Neural crest cell (in vitro differentiated cells): ENCODE measurements at places on chromosomes 4 and X. TPM values are rescaled to one million over a fixed set of nuclear protein-coding genes. Genes with fewer than 3 reads are reported as not detected.

DNA sequence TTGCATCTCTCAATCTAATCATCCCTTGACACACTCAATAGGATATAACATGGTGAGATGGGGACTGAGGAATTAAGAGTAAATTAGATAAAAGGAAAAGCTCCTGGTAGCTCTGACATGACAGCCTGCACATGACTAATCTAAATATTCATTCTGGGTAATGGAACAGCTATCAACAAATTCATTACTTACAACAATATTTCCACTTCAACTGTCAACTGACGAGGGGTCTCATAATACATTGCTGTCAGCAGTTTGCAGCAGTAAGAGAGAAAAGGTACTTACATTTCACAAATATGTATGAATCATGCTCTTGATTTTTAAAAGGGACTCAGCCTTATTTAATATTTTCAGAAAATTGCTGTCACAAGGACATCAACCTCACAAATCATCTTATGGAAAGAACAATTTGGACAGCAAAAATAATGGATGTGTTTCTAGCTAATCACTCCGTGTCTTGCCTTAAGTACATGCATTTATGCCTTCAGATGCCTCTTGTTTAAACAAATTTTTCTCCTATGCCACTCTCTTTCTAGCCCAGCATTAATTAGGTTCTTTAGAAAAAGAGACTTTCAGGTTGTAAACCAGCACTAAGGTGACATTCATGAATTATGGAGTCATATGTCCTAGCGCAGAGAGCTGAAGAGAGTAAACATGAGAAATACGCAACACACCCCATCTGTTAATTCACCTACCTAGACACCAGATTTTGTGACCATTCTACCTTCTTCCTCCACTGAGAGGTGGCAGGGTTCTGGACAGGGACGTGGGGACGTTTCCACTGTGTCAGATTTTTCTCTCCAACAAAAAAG lies 99.6 kb upstream of the TMEM150C start:
- DNase-seq, result no peak

DNA sequence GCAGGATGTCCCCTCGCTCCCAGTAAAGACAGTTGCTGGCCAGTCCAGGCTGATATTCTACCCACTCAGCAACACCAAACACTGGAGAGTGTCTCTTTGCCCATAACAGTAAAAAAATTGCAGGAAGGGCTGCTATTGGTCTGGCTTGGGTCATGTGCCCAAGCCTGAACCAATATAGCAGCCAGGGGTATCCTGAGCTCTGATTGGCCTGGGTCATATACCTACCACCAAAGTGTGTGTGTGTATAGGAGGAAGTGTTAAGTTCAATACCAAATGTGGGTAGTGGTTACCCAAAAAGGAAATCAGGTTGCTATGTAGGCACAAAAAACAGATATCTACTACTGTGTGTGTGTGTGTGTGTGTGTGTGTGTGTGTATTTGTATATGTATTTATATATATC lies 373.2 kb downstream of the BCOR start:
- no peak for DNase-seq

DNA sequence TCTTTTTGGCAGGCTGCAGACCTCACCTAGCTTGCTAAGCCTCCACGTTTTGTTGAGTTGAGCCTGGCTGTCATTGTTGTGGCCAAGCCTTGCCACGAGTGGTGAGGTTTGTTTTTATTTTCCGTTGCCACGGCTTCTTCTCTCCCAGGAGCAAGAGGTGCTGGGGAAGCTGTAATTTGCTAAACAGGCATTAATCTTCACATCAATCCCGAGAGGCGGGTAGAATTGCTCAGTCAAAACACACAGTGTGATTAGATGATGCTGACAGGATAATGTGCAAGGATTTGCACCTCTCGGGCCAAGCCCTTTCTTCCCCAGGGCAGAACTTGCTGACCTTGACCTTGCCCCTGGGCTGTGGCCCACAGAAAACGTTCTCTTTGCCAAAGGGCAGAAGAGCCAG lies 72.2 kb upstream of the ATP6AP2 start:
- DNase-seq, result no peak

GRCh38 chr4:171266671-171267070 lies 546.5 kb upstream of the GALNTL6 start:
- DNase-seq, result no peak

TMEM128 gene
- 26.7 and 28.4 TPM in 2 replicates for total RNA-seq

- DNase-seq, result no peak
Observed at GRCh38 chr4:70399319-70399718, 1.6 kb downstream of the OPRPN start.

GRCh38 chrX:77691916-77692315 lies 94.1 kb downstream of the ATRX start:
- no peak for DNase-seq

DNA sequence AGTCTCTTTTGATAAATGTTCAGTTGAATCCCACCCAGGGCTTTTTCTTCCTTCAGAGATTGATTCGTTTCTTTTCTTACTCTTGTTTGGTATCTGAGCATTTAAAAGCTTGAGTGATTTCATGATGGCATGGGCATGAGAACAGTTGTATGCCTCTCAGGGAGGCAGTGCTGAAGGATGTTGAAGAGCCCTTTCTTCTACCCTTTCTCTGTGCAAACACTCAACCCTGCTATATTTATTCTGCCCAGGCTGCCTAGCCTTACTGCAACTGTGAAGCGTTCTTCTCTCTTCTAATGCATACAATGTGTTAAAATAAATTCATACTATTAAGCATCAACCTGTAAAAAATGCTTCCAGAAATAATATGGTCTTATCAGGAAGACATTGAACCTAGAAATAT lies 367.6 kb upstream of the LCORL start:
- DNase-seq, result no peak

LGI2 gene
- 4.3 and 4.6 TPM in 2 replicates for total RNA-seq

- no peak for DNase-seq
Observed at GRCh38 chrX:153905481-153906095, 1.1 kb downstream of the AVPR2 start.

DNA sequence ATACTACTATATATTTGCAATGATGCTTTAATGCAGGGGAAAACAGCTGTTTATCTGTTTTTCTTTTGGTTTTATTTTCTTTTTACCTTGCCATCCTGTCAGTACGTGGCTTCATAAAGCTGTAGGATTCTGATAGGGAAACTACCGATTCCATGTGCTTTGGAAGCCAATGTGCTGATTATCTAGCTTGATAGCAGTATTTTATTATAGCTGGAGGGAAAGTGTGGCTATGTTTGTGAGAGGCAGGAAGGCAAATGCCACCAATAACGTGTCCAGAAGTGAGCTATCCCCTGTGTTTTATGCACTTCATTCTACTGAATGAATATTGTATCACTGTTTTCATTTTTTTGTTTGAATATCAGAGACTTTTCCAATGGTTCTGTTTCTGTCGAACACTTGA lies 43.7 kb downstream of the IL15 start:
- no peak for DNase-seq

DNA sequence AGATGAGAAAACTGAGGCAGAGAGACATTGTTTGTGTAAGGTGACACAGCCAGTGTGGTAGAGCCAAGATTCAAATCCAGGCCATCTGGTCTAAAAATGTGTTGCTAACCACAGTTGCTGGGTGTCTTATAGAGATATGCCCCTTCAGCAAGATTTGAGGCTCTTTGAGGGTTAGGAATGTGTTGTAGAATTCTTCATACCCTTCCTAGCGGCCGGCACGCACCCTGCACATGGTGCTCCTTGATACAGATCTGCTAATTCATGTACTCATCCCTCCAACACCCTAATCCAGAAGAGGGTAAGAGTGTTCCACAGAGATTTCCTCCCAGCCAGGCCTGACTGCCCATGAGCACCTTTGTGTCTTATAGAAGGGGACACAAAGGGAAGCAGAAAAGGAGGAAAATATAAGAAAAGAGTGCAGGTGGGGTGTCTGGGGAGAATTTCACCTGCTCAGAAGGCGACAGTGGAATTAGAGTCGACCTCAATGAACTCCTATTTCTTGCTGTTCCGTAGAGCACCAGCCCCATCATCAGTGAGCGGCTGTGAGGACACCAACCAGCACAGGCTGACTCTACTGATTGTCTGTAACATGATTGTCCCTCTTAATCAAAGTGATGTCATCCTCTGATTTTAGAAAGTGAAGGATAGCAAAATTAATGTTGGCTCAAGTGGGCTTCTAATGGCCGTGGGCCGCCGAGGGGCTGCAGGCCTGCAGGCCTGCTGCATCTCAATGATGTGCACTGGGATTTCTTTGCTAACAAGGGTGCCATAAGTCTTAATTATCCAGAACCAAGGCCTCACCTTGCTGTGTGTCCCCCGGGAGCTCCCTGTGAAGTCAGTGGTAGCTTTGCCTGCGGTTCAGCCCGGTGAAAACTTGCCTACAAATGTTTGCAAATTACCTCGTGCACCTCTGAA lies 24.2 kb upstream of the SMIM20 start:
- DNase-seq, result no peak

GRCh38 chr4:147560625-147561024 lies 56.6 kb upstream of the TMEM184C start:
- DNase-seq, result no peak

DNA sequence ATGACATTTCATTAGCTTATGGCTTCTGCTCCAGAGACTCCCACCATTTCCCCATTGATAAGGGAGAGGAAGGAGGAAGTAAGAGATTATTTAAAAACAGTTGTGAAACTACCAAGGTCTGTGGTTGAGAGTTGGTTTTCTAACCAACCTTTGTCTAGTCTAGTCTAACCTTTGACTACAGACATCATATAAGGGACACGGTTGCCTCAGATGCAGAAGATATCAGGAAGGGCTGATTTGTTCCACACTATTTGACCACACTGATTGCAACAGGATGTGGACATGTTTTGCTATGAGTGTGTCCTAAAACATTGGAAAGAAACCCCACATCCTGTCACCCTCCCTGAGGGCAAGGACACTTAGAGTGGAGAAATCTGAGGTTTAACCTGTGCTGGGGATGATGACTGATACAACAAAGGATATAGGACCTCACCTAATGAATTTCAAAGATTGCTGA lies 53.0 kb downstream of the COQ2 start:
- DNase-seq, result no peak

DNA sequence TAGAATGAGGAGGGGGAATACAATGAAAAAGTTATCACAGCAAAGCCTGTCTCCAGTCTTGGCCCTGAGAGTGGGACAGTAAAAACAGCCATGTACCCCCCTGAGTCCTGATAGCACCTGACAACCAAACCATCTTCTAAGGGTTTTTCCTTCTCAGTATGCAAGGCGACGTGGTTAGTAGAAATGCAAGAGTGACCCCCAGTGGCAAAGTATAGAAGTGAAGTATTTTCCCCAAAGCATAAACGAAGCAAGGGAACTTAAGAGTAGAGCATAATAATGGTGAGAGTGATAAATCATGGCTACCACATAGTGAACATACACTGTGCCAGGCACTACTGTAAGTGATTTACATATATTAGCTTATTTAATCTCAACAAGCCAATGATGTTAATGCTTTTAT lies 52.8 kb downstream of the FAM47C start:
- DNase-seq, result peak; percentile 15

DNA sequence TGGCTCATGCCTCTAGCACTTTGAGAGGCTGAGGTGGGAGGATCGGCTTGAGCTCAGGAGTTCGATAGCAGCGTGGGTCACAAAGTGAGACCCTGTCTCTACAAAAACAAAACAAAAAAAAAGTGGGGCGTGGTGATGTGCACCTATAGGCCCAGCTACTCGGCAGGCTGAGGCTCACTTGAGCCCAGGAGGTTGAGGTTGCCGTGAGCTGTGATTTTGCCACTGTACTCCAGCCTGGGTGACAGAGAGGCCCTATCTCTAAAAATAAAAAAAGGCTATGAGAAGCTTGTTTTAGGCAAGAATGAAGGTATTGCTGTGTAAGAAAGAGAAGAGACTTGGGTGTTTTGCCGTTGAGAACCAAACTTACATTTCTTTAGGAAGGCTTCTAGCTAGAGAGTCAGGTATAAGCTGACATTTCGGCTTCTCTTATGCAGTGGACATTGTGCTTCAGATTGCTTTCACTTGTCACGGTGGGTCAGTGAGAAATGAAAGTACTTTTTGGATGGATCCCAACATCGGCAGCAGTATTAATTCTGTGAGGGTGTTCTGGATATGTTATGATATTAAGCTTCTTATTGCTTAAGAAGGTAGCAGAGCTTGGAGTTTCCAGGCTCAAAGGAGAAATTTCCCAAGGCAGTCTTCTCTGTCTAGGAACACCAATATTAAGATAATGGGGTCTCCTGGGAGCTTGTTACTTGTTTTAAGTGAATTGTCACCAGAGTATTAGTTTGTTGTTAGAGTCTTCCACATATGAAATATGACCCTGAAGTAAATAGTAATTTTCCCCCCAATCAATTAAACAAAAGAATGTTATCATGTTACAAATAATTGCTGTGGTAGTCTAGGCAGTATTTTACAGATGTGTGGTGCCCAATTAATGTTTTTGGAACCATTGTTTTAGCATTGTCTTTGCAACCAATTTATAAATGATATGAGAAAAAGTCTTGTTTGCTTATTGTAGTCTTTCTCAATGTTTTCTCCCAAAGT lies 17.6 kb downstream of the TMEM131L start:
- no peak for DNase-seq

CCNA2 gene
- 85.2 and 85.3 TPM in 2 replicates for total RNA-seq

GRCh38 chrX:84715315-84715714 lies 213.1 kb upstream of the HDX start:
- DNase-seq, result no peak

DNA sequence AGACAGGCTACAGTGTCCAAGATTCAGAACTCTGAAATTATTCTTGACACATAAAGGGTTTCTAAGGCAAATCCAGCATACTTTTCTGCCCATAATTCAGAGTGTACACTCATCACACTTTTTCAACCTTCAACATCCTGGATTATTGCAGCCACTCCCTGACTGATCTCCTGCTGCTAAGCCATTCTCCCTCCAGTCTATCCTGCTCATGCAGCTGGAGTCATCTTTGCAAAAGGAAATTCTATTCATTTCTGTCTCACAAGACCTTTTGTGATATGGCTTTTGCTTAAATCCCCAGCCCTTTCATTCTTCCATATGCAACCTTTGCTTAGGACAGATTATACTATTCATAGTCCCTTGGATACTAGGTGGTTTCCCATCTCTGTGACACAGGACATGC lies 236.1 kb upstream of the LDB2 start:
- DNase-seq, result no peak

- DNase-seq, result no peak
Observed at GRCh38 chr4:66885501-66886165, 659.7 kb downstream of the CENPC start.

DNA sequence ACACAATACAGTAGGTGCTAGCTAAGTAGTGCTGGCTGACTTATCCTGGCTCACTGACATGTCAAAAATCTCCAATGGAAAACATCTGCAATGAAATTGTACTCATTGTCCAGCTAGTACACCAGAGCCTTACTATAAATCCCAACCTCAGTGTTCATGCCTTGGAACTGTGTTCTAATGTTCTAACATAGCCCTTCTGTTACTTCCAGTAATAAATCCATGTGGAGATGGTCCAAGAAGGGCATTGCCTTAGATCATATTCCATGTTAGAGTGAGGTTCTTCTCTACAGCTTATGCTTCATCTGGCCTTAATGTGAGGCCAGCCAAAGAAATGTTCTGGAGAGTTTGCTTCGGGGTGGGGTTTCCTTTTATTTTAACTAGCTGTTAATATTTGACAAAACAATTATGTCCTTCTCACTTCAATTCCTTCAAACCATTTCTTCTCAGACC lies 25.1 kb downstream of the ENOX2 start:
- no peak for DNase-seq
